Motor neuron (in vitro differentiated cells): ENCODE measurements at places on chromosomes 7 and 10.

- ATAC-seq, result no peak
These were observed 104.9 kb upstream of the FAM180A start for GRCh38 chr7:135853499-135853898.

- ATAC-seq, result no peak
These were observed 83.6 kb upstream of the ABI1 start for GRCh38 chr10:26944261-26944882.

DNA sequence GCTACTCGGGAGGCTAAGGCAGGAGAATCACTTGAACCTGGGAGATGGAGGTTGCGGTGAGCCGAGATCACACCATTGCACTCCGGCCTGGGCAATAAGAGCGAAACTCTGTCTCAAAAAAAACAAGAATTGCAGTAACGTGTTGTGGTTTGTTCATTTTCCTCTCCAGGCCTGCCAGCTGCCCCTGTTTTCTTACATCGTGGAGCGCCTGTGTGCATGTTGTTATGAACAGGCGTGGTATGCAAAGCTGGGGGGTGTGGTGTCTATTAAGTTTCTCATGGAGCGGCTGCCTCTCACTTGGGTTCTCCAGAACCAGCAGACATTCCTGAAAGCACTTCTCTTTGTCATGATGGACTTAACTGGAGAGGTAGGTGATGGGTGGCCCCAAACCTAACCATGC is 52.1 kb downstream of the TRRAP start:
- no peak for ATAC-seq

- ATAC-seq, result no peak
These were observed 119.0 kb downstream of the ZFAND4 start for GRCh38 chr10:45553613-45554012.

DNA sequence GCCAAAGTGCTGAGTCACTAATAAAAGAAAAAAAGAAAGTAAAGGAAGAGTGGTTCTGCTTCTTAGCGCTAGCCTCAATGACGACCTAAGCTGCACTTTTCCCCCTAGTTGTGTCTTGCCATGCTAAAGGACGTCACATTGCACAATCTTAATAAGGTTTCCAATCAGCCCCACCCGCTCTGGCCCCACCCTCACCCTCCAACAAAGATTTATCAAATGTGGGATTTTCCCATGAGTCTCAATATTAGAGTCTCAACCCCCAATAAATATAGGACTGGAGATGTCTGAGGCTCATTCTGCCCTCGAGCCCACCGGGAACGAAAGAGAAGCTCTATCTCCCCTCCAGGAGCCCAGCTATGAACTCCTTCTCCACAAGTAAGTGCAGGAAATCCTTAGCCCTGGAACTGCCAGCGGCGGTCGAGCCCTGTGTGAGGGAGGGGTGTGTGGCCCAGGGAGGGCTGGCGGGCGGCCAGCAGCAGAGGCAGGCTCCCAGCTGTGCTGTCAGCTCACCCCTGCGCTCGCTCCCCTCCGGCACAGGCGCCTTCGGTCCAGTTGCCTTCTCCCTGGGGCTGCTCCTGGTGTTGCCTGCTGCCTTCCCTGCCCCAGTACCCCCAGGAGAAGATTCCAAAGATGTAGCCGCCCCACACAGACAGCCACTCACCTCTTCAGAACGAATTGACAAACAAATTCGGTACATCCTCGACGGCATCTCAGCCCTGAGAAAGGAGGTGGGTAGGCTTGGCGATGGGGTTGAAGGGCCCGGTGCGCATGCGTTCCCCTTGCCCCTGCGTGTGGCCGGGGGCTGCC is at the start of gene IL6:
Gene IL6 (plus strand): TSS at position 294 of the 807 bp plus-strand sequence. CDS start 63 bp downstream, at position 357.
- ATAC-seq, result peak; percentile 67

- no peak for ATAC-seq
These were observed 50.2 kb downstream of the EEPD1 start for GRCh38 chr7:36203071-36203790.

DNA sequence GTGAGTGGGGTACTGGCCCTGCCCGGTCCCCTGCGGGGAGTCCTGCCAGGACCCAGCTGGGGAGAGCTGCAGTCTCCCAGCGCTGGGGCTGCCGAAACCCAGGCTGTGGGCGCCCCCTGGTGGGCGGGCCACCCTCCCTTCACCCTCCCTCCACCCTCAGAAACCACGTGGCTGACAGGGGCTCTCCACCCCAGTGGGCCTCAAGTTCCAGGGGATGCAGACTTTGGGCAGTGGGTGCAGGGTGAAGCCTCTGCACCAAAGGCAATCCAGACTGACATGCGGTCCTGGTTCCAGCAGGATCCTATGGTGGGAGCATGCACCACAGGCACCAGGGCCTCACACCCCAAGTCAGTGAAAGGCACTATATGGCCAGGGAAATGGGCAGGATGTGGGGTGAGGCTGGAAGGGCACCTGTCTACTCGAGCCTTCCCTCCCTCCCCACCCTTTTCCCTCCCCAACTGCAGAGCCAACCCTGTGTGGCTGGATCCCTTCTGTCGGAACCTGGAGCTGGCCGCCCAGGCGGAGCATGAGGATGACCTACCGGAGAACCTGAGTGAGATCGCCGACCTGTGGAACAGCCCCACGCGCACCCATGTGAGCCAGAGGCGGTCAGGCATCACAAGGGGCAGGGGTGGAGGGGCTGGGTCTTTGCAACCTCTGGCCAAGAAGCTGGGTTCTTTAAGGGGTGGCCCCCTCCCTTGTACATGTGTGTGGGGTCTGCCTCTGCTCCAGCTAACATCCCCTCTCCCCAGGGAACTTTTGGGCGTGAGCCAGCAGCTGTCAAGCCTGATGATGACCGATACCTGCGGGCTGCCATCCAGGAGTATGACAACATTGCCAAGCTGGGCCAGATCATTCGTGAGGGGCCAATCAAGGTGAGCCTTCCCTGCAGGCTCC is 38.8 kb downstream of the PSAP start:
- peak; percentile 69 for ATAC-seq

DNA sequence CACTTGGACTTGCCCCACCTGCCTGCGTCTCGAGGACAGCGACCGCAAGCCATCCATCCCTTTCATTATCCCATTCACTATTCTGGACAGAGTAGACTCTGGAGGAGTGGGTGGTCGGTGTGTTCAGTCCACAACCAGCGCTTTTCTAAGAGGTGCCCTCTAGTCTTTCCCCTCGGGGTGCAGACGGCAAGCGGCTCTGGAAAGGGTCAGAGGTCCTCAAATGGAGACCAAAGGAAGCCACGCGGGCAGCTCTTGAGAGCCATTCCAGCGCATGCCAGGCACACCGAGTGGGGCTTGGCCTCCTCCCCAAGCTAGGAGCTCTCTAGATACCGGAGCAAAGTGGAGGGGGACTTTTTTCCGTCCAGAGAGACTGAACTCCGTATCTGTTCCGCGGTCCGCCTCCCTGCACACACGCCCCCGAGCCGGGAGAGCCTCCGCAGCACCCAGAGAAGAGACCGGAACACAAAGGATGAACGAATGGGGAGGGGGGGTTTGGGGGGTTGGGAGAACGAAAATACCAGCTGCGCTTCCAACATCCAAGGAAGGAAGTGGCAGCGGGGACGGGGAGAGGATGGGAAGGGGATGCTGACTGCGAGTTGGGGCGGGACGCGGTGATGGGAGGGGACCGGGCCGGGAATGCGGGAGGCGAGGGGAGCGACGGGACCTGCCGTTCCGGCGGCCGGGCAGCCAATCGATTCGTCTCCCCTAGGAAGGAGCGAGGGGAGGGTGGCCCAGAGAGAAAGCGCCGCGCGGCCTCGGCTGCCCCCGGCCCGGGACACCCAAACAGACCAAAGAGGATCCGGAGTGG is 515 bp downstream of the GSDME start:
- ATAC-seq, result peak; percentile 51

- ATAC-seq, result no peak
These were observed 34.6 kb upstream of the CDH23 start for GRCh38 chr10:71362141-71362540.

DNA sequence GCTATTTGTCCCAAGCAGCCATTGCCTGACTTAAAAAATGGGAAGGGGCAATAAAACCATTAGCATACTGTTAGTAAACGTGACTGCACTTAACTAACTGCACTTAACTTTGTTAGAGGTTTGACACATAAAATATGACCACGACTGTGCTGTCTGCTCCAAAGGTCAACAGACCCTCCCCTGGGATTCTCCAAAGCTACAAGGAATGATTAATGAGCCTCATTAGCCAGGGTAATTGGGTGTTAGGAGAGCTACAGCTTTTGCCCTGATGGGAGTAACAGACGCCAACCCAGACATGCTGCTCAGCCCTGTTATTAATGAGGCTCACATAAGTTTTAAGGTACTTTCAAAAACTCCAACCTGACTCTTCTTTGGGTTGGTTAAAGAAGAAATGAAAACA is 129.4 kb upstream of the PLPP4 start:
- peak; percentile 96 for ATAC-seq

DNA sequence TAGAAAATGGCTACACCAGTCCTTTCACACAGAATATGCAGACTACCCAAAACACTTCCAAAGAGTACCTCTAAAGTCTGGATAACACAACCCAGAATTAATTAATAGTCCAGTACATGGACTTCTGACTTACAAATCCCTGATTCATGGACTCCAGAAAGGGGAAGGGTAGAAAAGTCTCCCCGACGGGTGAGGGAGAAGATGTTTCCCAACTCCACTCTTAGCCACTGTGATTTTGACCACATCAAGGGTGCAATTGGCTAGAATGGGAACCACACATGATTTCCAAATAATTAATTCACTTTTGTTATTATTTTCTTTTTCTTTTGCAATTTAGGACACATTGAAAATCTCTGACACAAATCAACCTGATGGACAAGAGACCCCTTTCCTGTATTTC is 1.4 kb downstream of the TMEM130 start:
- no peak for ATAC-seq

DNA sequence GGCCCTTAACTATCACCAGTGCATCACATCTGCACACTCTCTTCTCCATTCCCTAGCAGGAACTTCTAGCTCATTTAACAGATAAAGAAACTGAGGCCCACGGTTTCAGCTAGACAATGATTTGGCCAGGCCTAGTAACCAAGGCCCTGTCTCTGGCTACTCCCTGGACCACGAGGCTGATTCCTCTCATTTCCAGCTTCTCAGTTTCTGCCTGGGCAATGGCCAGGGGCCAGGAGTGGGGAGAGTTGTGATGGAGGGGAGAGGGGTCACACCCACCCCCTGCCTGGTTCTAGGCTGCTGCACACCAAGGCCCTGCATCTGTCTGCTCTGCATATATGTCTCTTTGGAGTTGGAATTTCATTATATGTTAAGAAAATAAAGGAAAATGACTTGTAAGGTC is 13.5 kb downstream of the AQP1 start:
- no peak for ATAC-seq

DNA sequence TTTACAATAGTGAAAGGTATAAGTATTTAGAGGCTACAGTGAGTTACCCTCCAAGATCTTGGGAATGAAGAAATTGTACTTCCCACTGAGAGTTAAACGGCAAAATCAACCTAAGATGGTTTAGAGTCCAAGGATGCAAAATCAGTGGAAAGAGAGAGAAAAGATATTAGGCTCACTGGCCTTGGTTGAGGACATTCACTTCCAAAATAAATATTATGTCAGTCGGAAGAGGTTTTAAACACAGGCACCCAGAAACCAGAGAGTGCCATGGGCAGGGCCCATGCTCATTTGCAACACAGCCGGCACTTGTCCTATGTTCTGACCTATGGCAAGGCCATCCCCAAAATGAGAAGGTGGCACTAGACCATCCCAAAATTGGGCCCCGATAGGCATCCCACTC is 3.9 kb upstream of the WDR91 start:
- no peak for ATAC-seq

GRCh38 chr7:155738652-155739537 is 73.4 kb downstream of the SHH start:
- peak; percentile 43 for ATAC-seq

DNA sequence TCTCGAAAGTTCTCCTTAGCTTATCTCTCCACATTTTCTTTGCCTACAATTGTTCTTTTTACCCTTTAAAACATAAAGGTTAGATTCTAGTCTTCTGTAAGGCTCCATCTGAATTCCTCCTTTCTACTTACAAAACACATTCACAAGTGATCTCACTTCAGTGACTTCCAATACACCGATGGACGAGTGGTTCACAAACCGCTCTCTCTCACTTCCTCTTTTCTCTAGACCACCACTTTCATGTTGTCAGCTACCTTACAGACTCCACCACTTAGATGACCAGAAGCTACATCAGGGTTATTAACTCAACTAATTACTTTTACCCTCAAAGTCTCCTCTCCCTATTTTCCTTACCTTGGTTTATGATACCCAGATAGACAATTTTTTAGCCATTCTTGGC is 11.8 kb downstream of the MET start:
- ATAC-seq, result no peak

- no peak for ATAC-seq
These were observed 94.7 kb downstream of the RAMP3 start for GRCh38 chr7:45252248-45252647.

GRCh38 chr10:59006511-59007306 is 169.7 kb upstream of the PHYHIPL start:
- peak; percentile 43 for ATAC-seq

GRCh38 chr7:5452470-5452899 is 28.9 kb upstream of the TNRC18 start:
- ATAC-seq, result peak; percentile 6

- no peak for ATAC-seq
These were observed 311.6 kb upstream of the LRRN3 start for GRCh38 chr7:110779339-110779738.

DNA sequence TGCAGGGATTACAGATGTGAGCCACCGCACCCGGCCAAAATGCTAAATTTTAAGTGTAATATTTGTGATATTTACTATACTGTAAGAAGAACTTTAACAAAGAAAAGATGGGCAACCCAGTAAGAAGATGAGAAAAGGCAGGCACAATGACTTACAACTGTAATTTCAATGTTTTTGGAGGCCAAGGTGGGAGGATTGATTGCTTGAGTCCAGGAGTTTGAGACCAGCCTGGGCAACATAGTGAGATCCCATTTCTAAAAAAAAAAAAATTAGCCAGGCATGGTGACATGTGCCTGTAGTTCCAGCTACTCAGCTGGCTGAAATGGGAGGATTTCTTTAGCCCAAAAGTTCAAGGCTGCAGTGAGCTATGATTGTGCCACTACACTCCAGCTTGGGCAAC is 11.7 kb upstream of the GATAD1 start:
- no peak for ATAC-seq

GRCh38 chr7:100951888-100952560 is 2.7 kb downstream of the MUC3A start:
- ATAC-seq, result no peak
